Eye (tissue), 1 donor: ENCODE measurements at places on chromosomes 16 and 17.

GRCh38 chr16:14676633-14677032 lies 17.5 kb downstream of the PLA2G10 start:
- no peak for DNase-seq

DNA sequence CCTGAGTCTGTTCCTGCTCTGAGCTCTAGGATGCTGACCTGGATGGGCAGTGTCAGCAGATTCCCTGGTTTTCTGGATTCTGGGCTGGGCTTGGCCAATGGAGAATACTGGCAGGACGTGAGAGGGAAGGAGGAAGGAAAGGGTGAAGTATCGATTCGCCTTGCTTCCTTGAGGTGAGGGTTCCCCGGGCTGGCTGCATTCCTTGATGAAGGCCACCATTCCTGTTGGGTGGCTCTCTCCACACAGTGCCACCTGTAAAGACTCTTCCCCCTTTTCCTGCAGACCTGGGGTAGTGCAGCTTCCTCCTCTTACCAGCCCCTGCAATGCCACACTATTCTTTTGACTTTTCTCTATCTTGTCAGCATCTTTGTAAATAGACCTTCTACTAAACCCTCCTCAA lies 58.1 kb upstream of the TANC2 start:
- DNase-seq: no peak

DNA sequence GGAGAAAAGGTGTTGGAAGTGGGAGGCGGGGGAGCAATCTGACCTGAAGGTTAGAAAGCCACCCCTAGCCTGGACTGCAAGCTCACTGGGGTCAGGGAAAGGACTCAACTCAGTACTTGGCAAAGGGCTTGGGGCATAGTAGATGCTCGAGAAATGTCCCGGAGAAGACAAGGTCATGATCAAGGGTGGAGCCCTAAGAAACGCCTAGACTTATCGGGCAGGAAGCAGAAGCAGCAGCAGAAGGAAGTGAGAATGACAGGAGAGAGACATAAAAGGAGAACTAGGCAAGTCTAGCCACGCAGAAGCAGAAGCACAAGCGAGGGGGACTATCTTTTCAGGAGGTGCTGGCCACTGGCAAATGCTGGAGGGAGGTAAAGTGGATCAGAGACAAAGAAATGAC lies 10.2 kb downstream of the COTL1 start:
- DNase-seq: no peak

DNA sequence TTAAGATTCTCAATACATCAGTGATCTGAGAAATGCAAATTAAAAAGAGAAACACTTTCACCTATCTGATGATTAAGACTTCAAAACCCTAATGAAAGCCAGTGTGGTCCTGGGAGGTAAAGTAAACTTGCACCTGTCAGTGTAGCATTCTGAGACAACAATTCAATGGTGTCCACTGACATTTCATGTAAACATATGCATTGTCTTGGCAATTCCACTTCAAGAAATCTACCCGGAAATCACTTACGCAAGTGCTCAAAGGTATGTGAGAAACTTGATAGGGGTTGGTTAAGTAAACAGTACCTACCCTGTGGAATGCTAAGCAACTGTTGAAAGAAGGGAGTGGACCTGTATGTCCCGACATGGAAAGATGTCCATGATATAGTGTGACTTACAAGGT lies 2.1 kb downstream of the ST6GALNAC1 start:
- DNase-seq: no peak

GRCh38 chr17:47942096-47942510 lies 732 bp downstream of the PNPO start:
- DNase-seq: no peak

DNA sequence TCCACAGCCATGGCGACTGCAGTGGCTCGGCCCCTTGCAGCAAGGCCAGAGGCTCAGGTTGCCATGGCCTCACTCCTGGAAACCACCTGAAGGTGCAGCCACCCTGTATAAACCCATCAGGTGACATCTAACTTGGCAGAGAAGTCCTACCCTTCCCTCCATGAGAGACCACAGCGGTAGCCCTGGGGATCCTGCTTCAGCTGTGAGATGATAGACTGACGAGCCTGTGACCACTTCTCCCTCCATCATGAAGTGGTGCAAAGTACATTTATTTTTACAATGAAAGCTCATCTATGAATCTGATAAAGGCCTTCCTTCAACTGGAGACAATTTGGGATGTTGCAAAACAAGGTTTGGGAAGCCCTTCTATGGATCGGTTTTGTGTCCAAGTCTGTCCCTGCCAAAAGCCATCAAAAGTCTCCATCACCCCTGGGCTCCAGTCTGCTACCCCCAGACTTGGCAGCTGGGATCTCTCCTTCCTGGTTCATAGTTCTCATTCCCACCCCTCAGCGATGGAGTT lies 1.8 kb downstream of the ZACN start:
- no peak for DNase-seq

- DNase-seq: no peak
Measured at GRCh38 chr17:82966415-82966814, 113.0 kb upstream of the METRNL start.

DNA sequence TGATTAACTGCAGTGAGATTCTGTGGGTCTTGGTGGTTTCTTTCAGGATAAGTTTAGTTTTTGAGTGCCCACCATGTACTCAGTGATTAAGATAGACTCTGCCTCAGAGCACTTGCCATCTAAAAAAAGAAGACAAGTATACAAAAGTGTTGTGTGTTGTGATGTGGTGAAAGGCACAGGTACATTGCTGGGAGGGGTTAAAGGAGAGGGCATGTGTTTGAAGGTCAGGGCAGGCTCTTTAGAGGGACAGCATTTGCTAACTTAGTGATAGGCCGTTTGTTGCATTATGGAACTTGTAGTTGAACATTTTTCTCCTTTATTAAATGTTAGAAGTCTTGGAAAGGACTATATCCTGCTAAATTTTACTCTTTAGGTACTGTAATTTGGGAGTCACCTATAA lies 26.5 kb downstream of the SF3B3 start:
- no peak for DNase-seq

DNA sequence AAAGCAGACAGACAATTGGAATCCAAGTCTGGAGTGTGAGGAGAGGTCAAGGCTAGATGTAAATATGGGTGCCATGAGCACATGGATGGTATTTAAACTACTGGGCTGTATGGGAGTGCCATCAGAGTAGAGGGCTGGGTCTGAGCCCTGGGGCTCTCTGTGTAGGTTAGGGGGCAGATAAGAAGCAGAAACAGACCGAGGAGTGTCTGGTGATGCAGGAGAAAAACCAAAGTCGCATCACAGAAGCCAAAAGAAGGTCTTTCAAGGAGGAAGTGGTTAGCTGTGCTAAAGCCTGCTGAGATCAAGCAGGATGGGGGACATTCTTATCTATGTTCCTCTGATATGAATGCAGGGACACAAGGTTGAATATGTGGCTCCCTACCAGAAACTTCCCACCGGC lies 1.9 kb downstream of the TSEN54 start:
- no peak for DNase-seq

GRCh38 chr17:78041386-78042179 lies 83.1 kb downstream of the TNRC6C start:
- DNase-seq: peak; percentile 48

- no peak for DNase-seq
Measured at GRCh38 chr17:12097326-12097725, 76.6 kb downstream of the MAP2K4 start.

GRCh38 chr17:74430706-74431567 lies 951 bp upstream of the GPRC5C start:
- DNase-seq: peak; percentile 73

DNA sequence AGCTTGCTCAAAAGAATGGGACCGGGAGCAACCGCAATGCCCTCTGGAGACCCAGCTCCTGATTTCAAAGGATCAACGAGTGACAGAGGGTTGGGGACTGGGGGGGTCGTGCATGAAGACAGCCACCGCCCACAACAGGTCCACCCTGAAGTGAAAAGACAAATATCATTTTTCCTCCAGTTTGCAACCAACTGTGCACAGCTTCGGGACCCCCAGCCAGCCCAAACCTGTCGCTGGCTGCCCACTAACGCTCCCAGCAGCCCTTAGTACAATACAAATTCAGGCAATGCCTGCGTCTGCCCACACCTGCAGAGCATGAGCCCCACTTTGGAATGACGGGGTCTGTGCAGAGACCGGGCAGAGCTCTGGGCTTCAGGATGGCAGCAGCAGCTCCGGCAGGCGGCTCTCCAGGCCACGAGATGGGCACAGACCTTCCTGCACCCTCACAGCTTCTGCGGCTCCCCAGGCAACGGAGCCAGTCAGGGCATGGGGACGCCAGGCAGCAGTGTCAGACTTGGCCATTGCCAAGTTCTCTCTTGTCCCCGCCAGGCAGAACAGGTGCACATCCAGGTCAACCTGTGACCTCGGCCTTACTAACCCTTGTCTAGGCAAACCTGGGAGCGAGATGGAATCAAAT lies 60.1 kb downstream of the TBC1D16 start:
- DNase-seq: no peak

GRCh38 chr16:8380311-8380710 lies 210.0 kb downstream of the TMEM114 start:
- peak; percentile 26 for DNase-seq

GRCh38 chr16:74771656-74772315 lies 2.8 kb downstream of the FA2H start:
- DNase-seq: no peak

- no peak for DNase-seq
Measured at GRCh38 chr16:2773188-2773968, 3.7 kb downstream of the ELOB start.

- DNase-seq: no peak
Measured at GRCh38 chr16:67019171-67019570, 9.8 kb upstream of the CBFB start.

DNA sequence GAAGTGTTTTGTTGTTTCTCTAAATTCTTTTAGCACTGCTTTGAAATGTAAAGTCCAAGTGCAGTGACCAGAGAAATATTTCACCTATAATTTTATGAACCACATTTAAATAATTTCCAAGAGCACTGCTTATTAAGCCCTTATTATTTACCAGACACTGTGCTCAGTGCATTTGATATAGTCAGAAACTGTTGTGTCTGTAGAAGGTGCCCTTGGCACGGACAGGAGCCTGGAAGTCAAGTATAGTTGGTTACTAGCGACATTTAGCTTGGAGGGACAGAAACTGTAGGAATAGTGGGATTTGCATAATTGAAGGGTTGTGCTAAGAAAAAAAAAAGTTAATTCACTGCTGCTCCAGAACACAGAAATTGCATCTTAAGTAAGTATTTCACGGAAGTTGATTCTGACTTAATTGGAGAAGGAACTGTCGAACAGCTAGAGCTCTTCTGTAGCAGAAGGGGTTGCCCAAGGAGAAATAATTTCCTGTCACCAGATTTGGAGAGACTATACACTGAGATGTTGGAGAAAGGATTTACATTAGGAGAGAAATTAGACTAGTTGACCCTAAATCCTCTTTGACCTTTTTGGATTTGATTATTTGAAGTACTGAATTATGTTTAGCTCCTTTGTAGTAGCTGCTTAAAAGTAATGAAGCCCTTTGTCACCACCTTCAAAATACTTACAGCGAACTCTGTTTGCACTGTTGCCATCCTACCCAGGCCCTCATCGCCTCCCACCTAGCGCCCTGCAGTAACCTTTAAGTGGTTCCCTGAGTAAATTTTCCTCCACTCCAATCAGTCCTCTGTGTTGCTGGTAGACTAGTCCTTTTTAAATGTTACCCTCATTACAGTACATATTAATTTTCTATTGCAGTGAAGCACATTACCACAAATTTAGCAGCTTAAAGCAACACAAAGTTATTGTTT lies 25.6 kb downstream of the COX10 start:
- DNase-seq: no peak

DNA sequence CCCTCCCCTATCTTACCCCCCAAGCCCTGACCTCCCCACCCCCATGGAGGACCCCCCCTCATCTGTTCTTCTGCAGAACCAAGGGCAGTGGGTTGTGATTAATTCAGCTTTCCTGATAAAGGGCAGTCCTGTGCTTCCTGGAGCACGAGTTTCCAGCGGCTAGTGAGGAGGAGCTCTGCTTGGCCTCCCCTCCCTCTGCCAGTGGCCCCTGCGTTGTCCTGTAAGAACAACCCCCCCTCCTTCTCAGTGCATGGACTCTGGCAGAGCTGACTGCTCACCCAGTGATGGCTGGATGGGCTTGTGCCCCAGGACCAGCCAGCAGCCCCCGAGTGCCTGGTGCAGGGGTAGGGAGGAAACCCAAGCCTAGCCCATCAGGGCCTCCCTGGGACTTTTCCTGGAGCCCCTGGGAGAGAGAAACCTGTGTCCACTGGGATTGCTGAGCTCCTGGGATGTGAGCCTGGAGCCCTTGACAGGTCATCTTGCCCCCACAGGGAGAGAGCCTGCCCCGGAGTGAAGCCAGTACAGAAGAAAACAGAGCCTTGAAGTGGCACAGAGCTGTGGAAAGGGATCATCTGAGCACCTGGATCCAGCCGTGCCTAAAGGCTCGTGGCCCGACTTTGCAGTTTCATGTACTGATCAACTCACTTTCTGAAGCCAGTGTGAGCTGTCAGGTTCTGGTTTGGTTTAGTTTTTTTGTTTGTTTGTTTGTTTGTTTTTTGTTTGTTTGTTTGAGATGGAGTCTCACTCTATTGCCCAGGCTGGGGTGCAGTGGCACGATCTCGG lies 26.5 kb downstream of the MMP15 start:
- DNase-seq: no peak

- DNase-seq: no peak
Measured at GRCh38 chr16:19757762-19758595, 39.9 kb downstream of the IQCK start.

DNA sequence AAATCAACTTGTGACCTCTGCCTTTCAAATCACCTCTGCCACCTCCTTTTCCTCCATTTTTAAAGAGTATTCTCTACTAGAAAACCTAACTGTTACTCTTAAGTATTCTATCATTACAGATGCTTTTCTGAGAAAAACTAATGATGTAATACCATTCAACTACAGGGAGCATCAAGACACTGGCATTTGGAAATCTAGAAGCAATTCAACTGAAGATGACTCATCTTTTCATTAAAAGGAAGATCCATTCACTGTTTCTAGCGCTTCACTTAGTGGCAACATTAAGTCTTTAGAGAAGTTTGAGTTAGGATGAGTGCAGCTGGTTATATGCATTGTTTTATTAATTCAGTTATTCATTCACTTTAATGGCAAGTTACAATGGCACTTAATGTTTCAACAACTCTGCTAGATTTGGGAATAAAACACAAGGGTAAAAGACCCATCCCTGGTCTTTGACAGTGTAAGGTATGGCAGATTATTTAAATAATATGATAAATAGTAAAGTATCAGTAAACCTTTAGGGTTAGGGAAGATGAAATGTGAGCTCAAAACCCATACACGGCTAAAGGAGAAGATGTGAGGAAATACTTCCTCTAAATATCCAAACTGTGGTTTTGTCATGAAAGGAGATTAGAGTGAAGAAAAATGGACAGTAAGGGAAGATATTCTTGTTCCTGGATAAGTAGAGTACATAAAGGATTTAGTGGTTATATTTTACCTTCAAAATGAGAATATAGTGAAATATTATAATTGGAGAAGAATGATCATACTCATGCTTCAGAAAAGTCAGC lies 61.7 kb downstream of the KCNJ2 start:
- no peak for DNase-seq

GRCh38 chr17:18626152-18626870 lies 17.9 kb downstream of the TBC1D28 start:
- DNase-seq: no peak

GRCh38 chr16:4338712-4339299 lies 12.3 kb downstream of the PAM16 start:
- no peak for DNase-seq
